ENCODE measurements at places on chromosomes 1 and 21.

- DNase-seq, result no peak
These were observed 41.6 kb upstream of the PKP1 start for GRCh38 chr1:201241736-201242135.

- no peak for DNase-seq
These were observed 145.9 kb downstream of the PGBD5 start for GRCh38 chr1:230280054-230280795.

DNA sequence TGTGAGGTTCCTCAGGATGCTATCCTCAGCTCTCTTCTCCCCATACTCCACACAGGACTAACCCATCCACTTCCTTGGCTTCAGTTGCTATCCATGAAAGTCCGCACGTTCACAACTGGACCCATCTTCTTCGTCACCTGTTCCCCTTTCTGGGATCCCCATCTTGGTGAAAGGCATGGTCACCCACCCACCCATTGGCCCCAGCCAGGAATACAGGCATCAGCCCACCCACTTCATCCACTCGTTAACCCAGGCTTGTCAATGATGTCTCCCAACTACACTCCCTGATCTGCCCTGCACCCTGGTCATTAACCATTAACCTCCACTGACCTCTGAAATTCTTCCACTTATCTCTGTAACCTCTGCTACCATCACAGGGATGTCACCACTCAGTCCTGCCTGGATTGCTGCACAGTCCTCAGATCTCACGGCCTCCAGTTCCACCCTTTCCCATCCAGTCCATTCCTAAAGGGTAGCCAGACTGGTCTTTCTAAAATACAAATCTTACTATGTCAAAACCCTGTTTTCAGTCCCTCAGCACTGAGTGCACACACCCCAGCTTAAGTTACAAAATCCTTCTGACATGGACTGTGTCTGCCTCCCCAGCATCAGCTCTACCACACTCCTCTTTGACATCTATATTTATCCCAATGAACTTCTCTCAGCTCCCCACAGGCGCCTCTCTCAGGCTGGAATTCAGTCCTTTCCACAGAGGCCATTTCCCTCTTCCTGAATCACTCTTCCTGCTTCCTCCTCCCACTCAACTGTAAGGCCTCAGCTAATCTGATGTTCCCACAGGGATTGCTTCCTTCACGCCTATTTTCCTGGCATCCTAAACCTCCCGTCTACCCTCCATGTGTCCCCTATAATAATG lies 10.4 kb downstream of the PGLYRP4 start:
- DNase-seq, result no peak

GRCh38 chr1:193971595-193971994 lies 785.2 kb upstream of the B3GALT2 start:
- no peak for DNase-seq

DNA sequence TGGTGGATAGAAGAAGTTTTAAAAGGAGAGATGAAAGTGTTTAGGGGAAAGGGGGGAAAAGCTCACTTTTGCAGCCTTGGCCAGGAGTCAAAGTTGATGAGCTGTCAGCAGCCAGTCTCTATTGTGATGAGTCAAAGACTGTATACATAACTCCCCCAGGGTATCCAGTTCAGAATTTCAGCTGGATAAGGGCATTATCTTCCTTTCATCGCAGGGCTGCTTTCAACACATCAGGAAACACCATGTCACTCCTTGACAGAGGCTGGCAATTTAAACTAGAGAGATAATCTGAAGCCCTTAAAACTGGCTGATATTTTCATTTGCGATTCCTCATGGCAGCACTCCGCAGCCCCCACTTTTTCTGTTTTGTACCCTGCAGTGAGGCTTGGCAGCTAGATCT lies 328.5 kb downstream of the TBX15 start:
- no peak for DNase-seq

GRCh38 chr1:154342132-154342531 lies 16.8 kb downstream of the ATP8B2 start:
- DNase-seq, result no peak

DNA sequence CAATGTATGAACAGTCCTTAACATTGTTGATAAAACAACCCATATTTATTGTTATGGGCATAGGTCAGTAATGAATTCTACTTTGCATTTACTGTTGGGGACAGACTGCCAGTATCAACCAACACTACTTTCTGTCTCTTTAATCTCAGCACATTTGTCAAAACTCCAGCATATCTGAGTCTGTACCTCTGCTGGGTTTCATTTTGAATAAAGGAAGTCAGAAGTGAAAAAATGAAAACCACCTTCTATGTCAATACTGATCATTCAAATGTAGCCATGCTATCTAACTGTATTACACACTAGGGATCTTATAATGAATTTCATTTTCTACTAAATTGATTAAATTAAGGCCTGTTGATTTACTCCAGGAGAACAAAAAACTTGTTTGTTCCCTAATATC lies 24.2 kb upstream of the CXADR start:
- DNase-seq, result no peak

DNA sequence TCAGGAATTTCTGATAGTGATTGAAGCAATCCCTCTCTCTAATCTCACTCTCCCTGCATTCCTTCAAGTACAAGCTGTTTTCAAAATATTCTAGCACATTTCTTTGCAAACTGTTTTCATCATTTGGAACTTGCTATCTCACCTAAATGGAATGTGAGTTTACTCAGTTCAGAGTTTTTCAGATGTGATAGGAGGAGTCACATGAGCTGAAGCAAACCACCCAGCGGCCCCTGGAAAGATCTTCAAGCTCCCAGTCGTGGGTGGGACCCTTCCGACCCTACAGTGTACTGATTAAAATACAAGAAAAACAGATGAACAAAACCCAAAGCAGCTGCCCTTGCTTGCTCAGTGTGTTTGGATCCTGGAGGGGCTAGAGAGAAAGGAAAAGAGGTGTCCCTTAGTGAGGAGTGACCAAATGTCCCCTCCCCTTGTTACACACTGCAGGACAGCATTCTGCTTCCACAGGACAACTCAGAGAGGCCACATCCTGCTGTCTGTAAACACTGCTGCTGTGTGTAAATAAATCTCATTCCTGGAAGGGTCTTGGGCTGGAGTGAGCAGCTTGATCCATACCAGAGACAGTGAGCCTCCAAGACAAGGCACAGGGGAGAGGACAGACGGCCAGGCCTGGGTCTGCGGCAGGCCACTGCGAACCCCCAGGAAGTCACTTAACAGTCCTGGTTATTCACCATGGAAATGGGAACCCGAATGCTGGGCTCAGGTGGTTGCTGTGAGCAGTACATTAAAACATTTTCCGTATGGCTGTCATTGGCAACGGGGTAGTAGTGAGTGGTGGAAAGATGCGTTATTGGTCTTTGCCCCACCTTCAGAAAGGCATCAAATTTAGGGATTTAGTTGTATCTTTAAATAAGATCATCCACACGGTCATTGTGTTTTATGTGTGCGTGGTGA lies 229.2 kb downstream of the RHOU start:
- no peak for DNase-seq

GRCh38 chr1:10556430-10557005 lies 81.8 kb downstream of the PEX14 start:
- no peak for DNase-seq

DNA sequence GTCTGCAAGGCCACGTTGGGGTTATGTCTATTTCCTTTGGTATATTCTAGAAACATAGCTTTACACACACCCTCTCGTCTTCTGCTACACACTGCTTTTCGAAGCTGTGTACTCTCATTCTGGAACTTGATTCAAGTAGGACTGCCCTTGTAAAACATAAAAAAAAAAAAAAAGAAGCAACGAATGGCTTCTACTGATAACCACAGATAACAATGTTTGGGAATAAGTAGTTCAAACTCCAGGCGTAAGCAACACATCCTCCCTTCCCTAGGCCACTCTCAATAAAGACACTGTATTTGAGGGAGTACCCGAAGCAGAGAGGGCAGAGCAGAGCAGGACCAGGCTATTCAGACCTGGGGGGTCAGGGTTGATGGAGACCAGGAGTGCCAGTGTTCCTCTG lies 496.7 kb downstream of the MATN1 start:
- no peak for DNase-seq

DNA sequence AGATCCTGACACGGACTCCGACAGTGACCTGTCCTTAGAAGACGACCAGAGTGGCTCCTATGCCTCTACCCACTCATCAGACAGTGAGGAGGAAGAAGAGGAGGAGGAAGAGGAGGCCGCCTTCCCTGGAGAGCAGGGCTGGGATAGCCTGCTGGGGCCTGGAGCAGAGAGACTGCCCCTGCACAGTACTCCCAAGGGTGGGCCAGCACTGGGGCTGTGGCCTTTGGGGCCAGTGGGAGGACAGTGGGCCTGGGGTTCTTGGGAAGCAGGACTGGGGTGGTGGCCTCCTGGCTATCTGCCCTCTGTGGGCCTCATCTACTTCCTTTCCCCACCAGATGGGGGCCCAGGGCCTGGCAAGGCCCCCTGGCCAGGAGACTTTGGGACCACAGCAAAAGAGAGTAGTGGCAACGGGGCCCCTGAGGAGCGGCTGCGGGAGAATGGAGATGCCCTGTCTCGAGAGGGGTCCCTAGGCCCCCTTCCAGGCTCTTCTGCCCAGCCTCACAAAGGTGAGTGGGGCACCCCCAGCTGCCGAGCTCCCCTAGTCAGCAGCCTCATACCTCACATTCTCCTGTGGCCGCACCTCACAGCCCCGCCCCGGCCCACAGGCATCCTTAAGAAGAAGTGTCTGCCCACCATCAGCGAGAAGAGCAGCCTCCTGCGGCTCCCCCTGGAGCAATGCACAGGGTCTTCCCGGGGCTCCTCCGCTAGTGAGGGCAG lies 10.0 kb downstream of the PSRC1 start:
- no peak for DNase-seq

DNA sequence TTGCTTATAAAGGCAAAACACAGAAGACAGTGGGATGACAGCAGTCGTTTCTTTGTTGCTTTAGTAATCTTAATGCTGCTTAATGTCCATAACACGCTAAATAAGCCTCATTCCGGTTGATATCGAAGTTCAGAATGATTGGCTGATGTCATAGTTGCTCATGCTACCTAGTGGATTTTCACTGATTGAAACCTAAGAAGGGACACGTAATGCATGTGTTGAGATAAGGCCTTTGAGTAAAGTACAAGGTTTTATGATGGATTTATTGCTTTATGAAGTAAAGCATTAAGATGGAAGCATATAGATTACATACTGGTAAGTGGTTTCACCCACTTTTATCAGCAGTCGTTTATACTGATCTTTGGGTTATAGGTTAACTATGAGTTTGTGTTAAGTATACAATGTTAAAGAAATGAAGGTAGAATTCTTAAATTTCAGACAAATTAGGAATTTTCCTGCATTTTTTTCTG lies 25.1 kb downstream of the IARS2 start:
- DNase-seq, result no peak

DNA sequence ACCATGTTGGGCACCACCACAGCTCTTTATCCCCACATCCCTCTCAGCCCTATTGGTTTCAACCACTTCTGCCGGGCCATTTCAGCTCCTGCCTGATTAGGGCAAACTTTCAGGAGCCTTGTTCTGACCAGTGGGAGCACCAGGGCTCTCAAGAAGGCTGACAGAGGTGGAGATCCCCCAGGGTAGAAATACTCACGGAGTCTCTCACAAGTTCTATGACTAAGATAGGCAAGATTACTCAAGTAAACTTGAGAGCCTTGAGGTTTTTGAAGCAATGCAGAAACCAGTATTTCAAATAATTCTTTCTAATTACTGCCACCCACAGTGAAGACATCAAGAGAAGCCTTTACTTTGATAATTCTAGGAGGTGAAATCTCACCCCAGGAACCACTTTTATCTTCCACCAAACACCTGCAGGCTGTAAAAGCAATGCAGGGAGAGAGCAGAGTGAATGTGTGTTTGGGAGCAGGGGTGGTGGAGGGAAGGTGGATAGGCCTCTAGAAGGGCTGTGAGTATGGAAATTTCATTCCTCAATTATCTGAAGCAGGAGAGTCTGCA lies 6.6 kb upstream of the PTCH2 start:
- DNase-seq, result no peak

- no peak for DNase-seq
These were observed 94.2 kb downstream of the PRKAB2 start for GRCh38 chr1:147077936-147078605.

DNA sequence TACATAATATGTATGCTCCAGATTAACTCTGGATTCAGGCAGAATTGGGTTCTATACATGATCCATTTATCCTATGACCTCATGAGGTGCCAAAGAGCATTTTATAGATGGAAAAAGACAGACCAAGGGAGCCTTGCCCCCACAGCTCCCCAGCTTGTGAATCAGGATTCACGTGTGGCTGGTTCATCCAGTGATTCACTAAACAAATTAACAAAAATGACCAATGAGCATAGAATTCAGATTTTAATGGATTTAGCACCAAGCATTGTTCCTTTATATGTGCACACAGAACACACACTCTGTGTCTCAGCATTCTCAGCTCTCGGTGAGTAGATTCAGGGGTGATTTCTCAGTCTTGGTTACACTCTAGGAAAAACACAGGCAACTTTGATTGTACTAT lies 51.7 kb upstream of the BARHL2 start:
- no peak for DNase-seq

DNA sequence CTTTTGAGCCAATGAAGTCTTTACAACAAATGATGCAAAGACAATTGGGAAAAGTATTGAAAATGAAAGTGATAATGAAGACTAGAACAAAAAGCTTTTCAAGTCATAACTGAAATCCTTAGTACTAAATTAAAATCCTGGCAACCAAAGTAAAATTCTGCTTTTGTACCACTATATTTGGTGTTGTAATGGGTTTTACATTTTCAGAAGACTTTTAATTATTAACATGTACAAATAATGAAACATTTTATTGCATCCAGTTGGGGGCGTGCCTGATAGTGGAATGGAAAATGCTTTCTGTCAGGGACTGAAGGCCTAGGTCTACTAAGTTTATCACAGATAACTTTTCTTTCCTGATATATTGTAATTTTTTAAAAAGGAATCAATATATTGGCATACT lies 89.4 kb downstream of the SDCCAG8 start:
- DNase-seq, result no peak

- no peak for DNase-seq
These were observed 21.5 kb upstream of the PWP2 start for GRCh38 chr21:44085491-44086321.

- DNase-seq, result no peak
These were observed 36.6 kb upstream of the PTPRC start for GRCh38 chr1:198601936-198602889.

GRCh38 chr21:36788120-36788638 lies 89.3 kb downstream of the SIM2 start:
- no peak for DNase-seq

- DNase-seq, result no peak
These were observed 51.9 kb downstream of the AGPAT3 start for GRCh38 chr21:43916691-43917514.

GRCh38 chr1:33142483-33143064 lies 39.3 kb downstream of the TRIM62 start:
- no peak for DNase-seq

- DNase-seq, result no peak
These were observed 946.7 kb upstream of the B3GALT2 start for GRCh38 chr1:194133152-194133551.

DNA sequence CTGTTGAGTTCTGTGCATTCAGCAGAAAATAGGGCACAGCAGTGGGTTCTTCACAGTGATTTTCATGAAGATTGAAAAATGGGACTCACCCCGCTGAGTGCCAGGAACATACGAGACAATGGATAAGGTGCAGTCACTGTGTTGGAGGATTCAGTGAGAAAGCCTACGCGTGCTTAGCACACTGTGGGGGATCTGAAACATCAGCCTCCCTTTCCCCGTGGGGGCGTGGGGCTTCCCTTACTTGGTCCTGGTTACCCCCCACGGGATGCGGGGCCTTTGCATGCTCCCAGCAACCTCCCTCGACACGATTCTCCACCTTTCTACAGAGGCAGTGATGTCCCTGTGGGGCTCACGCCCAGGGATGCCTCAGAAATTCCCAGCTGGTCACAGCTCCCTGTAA lies 252.2 kb upstream of the C1orf174 start:
- DNase-seq, result no peak

Data from iPS DF 19.7 (cell line).